SK-N-SH (cell line): ENCODE measurements at places on chromosomes 6 and 20.

DNA sequence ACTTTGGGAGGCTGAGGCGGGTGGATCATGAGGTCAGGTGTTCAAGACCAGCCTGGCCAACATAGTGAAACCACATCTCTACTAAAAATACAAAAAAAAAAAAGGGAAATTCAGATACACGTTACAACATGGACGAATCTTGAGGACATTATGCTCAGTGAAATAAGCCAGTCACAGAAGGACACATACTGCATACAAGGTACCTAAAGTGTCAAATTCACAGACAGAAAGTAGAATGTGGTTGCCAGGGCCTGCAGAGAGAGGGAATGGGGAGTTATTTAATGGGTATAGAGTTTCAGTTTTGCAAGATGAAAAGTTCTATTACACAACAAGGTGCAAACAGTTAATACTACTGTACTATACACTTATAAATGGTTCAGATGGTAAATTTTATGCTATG is 75.1 kb downstream of the SNX5 start:
- DNase-seq, result no peak

GRCh38 chr6:106014955-106015354 is 71.2 kb upstream of the PRDM1 start:
- DNase-seq, result no peak

DNA sequence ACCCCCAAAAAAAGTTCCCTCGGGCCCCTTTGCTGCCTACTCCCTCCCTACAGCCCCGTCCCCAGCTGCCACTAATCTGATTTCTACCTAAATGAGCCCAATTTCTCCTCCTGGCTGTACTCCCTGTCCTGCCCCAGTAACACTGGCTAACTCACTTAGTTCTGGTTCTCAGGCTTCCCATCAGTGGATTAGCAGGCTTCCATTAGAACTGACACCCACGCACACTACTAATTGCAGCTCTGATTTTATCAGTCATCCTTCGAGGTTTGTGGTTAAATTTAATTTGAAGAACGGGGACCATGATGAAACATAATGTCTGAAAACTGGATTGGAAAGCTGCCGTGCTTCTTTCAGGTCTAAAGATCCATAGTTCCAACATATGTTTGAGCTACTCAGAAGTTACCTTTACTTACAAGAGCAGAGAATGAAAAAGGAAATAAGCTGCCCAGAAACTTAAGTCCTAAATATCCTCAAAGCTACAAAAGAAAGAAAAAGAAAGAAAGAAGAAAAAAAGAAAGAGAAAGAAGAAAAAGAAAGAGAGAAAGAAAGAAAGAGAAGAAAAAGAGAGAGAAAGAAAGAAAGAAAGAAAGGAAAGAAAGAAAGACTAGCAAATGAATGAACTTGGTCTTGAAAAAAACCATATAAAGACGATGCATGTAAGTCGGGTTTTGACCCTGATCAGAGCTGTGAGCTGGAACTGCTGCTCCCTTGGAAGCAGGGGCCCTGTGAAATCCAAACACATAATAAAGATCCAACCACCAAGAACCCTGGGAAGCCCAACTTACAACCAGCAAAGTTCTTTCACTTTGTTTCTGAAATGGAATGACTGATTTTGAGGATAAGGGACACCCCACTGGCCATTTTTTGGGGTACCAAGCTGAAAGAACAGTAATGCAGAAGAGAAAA is 51.7 kb downstream of the CNKSR3 start:
- DNase-seq, result peak; percentile 63

GRCh38 chr6:90819483-90819882 is 232.6 kb upstream of the MAP3K7 start:
- DNase-seq, result no peak

DNA sequence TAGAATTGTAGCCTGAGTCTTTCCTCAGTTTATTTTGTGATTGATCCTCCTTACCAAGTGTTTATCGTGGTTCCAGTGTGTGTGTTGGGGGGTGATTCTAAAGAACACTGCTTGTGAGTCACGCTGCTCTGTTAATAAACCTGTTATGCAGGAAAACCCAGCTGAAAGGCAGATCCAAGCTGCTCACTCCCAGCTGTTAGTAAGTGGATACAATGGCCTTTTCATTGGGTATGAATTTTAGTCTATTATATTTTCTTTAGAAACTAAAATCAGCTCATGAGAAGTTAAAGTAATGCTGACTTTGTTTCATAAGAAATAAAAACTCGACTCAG is 12.2 kb upstream of the DSTN start:
- no peak for DNase-seq

GRCh38 chr6:71537717-71538116 is 249.1 kb downstream of the OGFRL1 start:
- no peak for DNase-seq

DNA sequence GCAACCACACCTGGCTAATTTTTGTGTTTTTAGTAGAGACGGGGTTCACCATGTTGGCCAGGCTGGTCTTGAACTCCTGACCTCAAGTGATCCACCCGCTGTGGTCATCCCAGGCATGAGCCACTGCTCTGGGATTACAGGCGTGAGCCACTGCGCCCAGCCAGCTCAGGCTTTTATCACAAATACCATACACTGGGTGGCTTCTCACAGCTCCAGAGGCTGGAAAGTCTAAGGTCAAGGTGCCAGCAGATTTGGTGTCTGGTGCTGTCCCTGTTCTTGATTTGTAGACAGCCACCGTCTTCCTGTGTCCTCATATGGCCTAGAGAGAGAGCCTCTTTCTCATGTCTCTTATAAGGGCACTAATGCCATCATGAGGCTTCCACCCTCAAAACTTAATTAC is 25.9 kb downstream of the SHLD1 start:
- no peak for DNase-seq

DNA sequence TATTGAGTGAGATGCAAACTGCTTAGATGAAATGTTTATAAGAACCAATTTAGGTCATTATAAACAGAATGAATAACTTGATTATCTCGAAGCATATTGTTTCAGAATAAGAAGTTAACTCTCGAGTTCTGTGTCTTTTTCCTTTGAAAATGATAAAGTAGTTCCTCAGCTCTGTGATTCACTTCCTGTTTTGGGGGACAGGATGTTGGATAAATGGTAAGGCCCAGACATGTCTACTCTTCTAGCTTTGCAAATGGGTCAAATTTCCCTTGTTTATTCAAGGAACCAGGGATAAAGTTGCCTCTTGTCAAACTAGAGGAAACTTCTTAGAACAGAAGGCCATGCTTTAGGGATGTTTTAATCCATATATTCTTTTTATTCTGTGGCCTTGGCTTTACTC is 246.9 kb downstream of the SOX4 start:
- DNase-seq, result no peak

DNA sequence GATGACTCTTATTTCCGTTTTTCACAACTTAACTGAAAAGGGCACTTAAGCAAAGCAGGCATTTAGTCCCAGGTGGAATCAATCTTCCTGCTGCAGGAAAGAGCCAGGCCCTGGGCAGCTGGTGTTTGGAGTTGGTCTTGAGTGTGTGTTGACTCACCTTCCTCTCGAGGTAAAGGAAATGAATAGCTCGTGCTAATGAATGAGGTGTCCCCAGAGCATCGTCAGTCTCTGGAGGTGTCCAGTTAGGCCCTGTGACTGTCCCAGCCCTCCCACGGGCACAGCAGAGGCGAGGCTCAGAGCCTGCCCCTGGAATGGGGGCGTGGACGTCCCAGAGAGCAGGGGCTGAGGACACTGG is 277.7 kb downstream of the NRN1 start:
- DNase-seq, result no peak

DNA sequence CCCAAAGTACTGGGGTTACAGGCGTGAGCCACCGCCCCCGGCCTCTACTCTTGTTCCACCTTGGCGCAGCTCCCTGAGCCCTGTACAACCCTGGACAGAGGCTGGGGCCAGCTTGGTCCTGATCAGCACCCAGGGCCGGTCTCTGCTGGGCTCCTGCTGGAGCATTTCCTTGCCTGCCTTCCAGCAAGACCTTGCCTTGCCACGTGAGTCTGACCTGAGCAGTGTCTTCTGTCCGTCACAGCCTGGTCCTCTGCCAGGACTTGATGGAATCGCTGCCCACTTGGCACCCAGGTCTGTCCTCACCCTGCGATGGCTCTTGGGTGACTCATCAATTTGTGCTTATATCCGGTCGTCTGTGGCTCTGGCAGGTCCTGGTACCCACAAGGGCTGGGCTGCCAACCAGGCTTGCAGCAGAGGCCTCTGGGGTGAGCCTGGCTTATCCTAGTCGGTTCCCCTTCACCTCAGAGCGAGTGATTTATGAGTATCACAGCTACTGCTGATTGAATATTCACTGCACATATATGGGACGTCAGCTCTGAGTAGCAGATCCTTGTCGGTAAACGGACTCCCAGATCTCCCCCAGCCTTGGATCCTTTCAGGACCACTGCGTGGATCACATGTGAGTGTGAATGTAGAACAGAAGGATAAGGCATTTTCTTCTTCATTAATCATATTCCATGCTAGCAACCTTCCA is 10.1 kb upstream of the SULF2 start:
- DNase-seq, result no peak

- DNase-seq, result no peak
Measured at GRCh38 chr6:38192487-38192886, 373.0 kb downstream of the ZFAND3 start.

GRCh38 chr6:63634630-63635029 is 972 bp upstream of the PHF3 start:
- no peak for DNase-seq

DNA sequence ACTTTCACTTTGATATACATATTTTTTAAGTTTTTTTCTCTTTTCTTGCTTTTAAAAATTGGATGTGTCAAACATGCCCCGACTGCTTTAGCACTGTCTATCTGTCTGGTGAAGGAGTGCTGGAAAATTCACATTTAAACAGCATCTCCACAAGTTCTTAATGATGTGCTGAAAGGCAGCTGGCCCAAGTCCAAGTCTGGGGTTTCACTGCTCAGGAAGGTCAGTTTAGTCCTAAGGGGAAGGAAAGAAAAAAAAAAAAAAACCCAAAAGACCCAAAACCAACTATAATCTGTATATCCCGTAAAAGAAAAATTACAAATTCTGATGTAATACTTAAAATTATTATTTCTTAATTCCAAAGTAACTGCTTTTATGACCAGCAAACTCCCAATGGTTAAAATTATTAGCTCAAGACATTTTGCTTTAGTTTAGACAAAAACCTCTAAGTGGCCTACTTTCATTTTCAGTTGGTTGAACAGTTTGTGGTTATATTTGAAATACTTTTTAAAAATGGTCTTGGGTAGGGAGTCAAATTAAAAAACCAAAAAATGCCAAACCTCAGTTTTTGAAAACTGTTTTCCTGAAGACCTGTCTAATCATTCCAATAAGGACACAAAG is 79.5 kb upstream of the PREP start:
- DNase-seq, result no peak

GRCh38 chr6:104532462-104532861 is 327.3 kb downstream of the HACE1 start:
- no peak for DNase-seq

DNA sequence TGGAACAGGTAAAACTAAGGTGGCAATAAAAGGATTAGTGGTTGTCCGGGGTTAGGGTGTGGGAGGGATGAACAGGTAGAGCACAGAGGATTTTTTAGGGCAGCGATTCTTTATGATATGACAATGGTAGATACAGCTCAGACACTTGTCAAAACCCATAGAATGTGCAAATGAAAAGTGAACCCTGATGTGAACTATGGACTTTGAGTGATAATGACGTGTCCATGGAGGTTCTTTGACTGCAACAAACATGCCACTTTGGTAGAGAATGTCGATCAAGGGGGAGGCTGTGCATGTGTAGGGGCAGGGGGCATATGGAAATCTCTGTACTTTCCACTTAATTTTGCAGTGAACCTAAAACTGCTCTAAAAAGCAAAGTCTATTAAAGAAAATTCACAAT is 100.7 kb downstream of the LAMP5 start:
- no peak for DNase-seq

DNA sequence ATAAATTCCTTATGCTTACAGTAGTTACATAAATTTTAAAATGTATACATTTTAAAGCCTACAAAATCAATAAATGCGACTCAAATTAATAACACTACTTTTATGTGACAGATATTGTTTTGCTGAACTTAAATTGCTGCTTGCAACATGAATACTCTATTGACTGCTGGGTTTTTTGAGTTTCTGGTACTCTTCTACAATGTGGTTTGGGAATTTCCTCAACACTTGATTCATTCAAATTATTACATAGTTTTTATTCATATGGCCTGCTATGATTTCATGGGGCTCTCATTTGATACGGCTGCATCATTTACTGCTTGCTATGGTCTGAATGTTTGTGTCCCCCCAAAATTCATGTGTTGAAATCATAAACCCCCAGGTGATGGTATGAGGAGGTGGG is 2.3 kb upstream of the TXLNB start:
- DNase-seq, result no peak

GRCh38 chr6:132070356-132070755 is 119.2 kb upstream of the CCN2 start:
- DNase-seq, result no peak

DNA sequence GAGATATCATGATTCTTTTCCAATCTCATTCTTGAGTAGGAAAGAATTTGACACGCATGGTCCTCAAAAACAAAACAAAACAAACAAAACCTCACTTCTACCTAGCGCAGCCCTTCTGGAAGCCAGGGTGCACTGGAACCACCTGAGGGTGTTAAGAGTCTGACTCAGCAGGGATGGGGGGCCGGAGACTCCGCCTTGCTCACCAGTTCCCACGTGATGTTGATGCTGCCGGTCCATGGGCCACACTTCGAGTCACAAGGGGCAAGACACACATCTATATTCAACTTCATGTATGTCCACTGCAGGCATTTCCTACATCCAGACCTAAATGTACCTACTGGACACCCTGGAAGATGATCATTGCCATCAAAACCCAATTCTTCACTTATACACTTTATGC is 30.4 kb downstream of the BFSP1 start:
- DNase-seq, result no peak

DNA sequence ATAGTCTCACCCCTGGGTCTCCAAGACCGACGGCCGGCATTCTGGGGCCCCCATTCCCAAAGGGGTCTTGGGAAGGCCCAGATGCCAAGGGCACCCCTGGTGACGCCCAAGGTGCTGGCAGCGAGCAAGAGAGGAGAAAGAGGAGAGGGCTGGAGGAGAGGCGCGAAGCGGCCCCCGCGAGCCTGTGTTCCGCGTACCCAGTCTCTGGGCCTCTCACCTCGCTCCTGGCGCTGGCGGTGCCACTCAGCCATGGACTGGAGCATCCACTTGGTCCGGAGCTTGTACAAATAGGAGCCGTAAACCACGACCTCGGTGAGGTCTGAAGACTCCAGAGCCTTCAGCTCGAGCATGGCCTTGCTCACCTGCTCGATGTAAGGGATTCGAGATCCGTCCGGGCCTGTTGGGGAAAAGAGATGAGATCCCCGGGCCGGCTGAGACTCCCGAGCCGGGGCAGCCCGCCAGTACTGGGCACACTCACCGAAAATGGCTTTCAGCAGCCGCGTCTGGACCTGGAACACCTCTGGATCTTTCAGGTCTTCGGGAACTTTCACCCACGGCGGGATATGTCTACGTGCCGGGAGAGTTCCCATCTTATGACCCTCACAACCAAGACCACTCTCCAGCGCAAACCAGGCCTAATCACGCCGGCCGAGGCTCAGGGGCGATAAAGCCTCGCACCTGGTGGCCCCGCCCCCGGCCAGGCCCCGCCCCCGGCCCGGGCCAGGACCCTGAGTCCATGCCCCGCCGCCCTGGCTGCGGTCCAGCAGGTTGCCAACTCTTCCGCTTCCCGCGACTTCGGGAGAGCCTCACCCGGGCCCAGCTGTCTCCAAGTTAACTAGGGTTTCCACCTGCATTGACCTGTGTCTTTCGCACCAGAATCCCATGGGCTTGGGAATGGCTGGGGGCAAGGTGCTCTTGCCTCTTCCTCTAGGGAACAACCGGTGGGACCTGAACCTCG is at the start of gene DPPA5:
Gene DPPA5, minus strand, starts transcription at position 641 of the 958 bp plus-strand sequence. Its CDS starts 51 bp downstream, at position 590.
- no peak for DNase-seq

- peak; percentile 71 for DNase-seq
Measured at GRCh38 chr6:154509421-154510143, 903 bp downstream of the CNKSR3 start.
